ENCODE measurements at places on chromosomes 6 and 20.

DNA sequence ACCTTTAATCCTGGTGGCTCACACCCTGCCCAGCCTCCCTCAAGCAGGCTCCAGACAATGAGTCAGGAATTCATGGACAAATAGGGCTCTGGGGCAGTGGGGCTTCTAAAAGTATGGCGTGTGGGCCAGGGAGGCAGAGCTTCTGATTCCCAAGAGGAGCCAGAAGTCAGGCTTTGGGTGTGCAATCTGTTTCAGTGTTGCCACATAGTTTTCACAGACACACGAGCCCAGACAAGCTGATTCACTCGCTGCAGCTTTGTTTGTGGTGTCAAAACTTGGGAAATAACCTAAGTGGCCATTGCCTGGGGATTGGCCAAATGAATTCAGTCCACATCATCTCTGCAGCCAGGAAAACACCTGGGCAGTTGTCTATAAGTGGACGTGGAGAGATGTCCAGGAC is 9.2 kb downstream of the PEDS1 start:
- DNase-seq = peak; percentile 90

DNA sequence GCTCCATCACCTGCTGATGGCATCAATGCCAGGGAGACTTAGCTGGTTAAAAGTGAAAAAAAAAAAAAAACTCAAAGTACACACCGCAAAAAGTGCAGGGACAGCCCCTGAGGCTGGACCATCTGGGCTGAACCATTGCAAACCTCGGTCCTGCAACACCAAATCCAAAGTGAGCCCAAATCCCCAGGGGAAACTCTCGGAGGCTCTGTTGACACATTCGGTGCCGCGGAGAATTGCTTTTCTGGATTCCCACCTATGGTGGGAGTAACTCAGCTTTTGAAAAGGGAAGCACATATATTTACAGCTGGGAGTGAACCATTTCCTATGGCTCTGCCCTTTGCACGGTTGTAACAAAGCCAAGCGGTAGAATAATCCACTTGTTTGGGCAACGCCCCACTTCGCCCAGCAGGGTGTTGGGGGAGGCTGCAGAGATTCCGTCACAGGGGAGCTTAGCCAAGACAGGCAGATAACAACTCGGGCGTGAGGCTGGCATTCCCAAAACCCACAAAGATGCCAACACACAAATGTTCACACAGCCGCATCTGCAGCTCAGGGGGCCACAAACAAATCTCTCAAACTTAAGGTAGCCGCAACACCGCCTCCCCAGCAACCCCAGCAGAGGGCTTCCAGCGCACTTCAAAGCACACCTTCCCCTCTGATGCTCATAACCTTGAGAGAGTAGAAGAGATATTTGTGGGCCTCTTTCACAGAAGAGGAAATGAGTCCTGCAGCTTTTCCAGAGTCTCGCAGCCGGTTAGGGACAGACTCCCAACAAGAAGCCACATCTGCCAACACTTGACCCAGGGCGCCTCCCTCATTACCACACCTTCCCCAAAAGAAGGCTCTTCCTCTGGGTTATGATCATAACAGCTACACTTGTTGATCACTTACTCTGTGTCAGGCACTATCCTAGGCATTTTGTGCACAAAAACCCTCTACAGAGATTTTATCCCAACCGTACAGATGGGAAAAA is 11.4 kb downstream of the ZC3H12D start:
- peak; percentile 72 for DNase-seq

- DNase-seq = no peak
Measured at GRCh38 chr6:148269386-148269785, 73.3 kb upstream of the SASH1 start.

DNA sequence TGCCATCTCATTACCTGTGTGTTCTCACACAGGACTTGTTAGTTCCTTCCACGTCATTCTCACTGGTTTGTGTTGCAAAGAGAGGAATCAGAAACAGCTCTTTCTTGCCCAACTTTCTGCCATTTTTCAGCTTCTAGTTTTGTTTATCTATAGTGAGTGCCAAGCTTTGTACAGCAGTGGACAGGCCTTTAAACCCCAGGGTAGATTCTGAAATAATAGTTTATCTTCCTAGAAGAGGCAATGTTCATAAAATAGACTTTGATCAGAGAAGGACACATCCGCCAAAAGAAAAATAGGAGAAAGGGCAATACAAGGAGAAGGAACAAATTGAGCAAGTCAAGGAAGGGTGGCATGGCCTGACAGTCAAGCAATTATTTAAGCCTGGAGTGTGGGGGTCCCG is 17.7 kb upstream of the TMEM30A start:
- no peak for DNase-seq

Measured in astrocyte of the hippocampus (primary cell).